Calu3 (cell line): ENCODE measurements at places on chromosomes 2 and 18. TPM values are rescaled to one million over a fixed set of nuclear protein-coding genes. Genes with fewer than 3 reads are reported as not detected.

The DOK6 gene
- not detected in 2 replicates for total RNA-seq

DNA sequence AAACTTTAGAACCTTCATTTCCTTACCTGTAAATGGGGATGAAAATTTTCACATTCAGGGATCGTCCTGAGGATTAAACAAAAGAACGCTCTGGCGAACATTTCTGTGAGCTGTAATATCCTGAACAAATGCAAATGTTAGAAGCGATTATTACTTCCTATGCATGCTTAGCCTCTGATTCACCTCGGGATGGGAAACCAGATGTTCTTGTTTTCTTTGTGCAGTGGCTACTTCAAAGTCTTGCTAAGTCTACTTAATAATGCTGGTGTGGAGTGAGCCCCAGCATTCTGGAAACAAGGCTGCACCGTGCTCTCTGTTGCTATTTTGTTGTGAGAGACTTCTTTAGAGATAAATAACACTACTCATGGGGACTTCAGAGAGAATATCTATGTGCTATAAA, 119.1 kb upstream of the PELI1 start:
- H3K36me3 ChIP-seq: peaks cover 6% of the 10 kb centered on the region
- H3K27ac ChIP-seq: no peak overlapping the region
- DNase-seq: peak; percentile 35
- no peaks in the 10 kb centered on the region for H3K27me3 ChIP-seq

DNA sequence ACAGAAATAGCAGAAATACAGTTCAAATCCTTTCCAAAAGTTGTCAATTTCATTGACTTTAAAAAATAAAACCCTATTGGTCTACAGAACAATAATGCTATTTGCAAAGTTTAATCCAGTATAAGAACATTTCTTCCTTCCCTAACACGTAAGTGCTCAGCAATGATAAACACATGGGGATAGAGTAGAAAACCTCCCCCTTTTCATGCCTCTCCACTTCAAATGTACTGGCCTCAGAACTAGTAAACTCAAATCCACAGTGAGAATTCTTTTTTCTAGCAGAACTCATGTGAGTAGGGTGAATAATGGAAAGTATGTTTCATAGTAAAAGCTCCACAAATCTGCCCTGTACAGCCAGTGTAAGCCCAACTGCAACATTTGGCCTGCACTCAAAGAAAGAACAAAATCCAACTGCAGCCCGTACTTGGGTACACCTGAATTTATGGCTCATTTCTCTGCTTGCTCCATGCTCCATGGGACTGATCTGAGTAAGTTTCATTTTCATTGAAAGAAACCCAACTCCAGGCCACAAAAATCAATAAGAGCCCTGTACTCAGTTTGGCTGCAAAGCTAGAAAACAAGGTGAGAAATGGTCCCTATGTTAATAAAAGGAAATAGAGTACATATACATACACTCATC, 115.0 kb upstream of the RMDN2 start:
- no peaks in the 10 kb centered on the region for H3K4me1 ChIP-seq
- no peaks in the 10 kb centered on the region for H3K36me3 ChIP-seq
- H3K27ac ChIP-seq: no peak overlapping the region
- no peak overlapping the region for H3K4me3 ChIP-seq
- no peak for DNase-seq

The KLHL41 gene
- 0.21 TPM in 1 of 2 replicates, not detected in the other for total RNA-seq

DNA sequence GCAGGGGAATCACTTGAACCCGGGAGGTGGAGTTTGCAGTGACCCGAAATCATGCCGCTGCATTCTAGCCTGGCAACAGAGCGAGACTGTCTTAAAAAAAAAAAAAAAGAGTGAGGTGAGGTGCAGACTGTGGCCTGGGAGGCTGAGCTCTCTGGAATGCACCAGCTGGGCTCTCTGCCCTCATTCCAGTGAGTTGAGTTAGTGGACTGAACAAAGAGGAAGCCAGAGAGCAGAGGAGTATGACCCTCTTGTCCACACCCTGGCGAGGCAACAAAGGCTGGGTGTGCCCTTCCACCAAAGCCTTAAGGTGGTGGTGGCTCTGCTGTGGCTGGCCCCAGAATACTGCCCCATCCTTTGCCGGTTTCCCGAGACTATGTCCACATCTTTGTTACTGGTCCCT, 71.3 kb upstream of the ACKR3 start:
- H3K27ac ChIP-seq: no peak overlapping the region
- peaks cover 33% of the 10 kb centered on the region for H3K27me3 ChIP-seq
- H3K4me1 ChIP-seq: no peaks in the 10 kb centered on the region
- no peaks in the 10 kb centered on the region for H3K36me3 ChIP-seq
- peak; percentile 24 for DNase-seq

- peaks cover 7% of the 10 kb centered on the region for H3K4me1 ChIP-seq
- H3K4me3 ChIP-seq: no peak overlapping the region
- DNase-seq: no peak
- H3K27ac ChIP-seq: no peak overlapping the region
- no peaks in the 10 kb centered on the region for H3K27me3 ChIP-seq
- no peaks in the 10 kb centered on the region for H3K36me3 ChIP-seq
These were observed 111.6 kb upstream of the CYP1B1 start for GRCh38 chr2:38187541-38188011.
